ENCODE measurements at places on chromosomes 5 and 9.

GRCh38 chr9:27572566-27572917 is 739 bp downstream of the C9orf72 start:
- no peak for DNase-seq

GRCh38 chr5:180910735-180911134 is 11.8 kb downstream of the BTNL8 start:
- DNase-seq: no peak

DNA sequence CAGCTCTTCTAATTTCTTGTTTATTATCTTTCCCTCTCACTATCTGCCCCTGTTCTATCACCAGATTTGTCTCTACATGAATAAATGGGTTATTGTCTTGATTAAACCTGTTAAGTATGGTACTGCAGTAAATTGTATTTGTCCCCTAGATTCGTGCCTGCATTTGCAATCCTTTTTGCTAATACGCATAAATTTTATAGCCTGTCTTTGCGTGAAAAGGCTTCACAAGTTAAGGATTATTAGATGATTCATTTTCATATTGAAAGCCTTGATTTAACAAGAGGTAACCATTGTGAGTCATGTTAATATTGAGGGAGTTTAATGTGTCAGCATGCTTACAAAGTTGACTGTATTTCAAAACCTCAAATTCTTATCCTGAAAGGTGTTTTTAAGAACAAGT is 204.6 kb downstream of the PCSK1 start:
- DNase-seq: no peak

- no peak for DNase-seq
Observed at GRCh38 chr5:36607838-36608783, 1.7 kb downstream of the SLC1A3 start.

DNA sequence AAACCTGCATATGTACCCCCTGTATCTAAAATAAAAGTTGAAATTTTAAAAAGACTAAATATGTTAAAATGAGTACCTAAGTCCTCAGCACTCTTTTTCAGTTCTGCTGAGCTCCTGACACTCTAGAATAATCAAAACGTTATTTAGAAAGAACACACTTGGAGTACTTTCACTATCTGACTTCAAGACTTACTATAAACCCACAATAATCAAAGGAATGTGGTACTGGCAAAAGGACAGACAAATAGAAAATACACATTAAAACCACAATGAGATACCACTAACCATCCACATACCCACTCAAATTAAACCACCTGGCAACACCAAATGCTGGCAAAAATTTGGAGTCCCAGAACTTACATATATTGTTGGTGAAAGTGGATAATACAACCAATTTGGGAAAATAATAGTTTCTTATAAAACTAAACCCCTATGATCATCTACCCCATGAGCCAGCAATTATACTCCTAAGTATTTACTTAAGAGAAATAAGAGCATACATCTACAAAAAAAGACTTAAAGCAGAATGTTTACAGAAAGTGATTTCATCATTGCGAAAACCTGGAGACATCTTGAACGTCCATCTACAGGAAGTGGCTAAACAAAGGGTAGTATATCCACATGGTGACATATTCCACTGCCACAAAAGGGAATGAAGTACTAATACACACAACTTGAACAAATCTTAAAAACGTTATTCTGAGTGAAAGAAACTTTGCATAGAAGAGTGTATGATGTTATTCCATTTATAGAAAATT is 12.8 kb upstream of the PRSS3 start:
- no peak for DNase-seq

DNA sequence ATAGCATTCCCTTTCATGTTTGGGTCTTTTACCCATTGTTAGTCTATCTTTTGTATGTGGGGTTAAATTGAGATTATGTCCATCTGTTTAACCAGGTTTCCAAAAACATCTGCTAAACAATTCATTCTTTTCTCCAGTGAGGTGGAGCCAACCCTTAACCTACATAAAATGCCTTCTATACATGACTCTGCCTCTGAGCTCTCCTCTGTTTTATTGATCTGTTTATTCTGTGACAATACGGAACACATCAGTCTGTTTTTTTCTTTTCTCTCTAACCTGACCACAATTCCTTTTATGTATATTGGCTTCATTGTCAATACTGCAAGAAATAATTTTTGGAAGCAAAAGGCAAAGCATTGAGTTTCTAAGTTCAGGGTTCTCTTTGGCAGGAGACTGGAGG is 9.9 kb upstream of the ARL15 start:
- DNase-seq: no peak

Measured in NCI-H187 treated with DMSO at 0.1 percent for 48 hours (cell line).